ENCODE measurements at places on chromosomes 2 and 18. TPM values are rescaled to one million over a fixed set of nuclear protein-coding genes. Genes with fewer than 3 reads are reported as not detected.

SAP130 gene
- total RNA-seq: 3.9 TPM

UGT1A8 gene
- total RNA-seq: not detected

RNU2-63P gene
- total RNA-seq: not detected

POTEI gene
- 0.51 TPM for total RNA-seq

KLHL14 gene
- 0.85 TPM for total RNA-seq

ADCYAP1 gene
- total RNA-seq: not detected

SLC38A11 gene
- total RNA-seq: not detected

DLX1 gene
- total RNA-seq: not detected

All from dermis blood vessel endothelial cell (primary cell).